Left cardiac atrium (tissue), 4 donors: ENCODE measurements at places on chromosomes 1 and 21.

- DNase-seq = peak; percentile 51
Observed at GRCh38 chr1:116334015-116334547, 39.0 kb upstream of the ATP1A1 start.

GRCh38 chr1:158040323-158040722, 46.9 kb downstream of the KIRREL1 start:
- no peak for DNase-seq

GRCh38 chr1:59378621-59379370, 81.9 kb downstream of the FGGY start:
- no peak for DNase-seq

DNA sequence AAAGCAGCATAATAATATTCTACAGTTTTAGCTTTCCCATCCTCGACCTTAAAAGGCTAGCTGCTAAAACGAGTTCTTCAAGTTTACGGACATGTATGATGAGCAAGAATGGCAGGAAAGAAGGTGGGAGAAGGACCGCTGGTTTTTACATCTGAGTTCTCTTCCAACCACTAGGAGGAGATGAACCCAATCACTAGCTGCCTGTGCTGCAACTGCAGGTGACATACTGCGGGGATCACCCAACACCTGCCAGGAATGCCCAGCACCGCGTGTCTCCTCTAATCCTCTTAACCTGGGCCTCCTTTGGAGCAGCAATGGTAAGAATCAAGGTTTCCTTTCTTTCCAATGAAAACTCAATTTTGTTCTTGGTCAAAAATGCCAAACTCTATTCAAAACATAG, 23.5 kb downstream of the TOR3A start:
- DNase-seq = no peak

- DNase-seq = peak; percentile 74
Observed at GRCh38 chr1:228459091-228459993, 27.8 kb upstream of the RNF187 start.

- no peak for DNase-seq
Observed at GRCh38 chr1:83497563-83497962, 501.4 kb downstream of the TTLL7 start.
